ENCODE measurements at places on chromosomes 13 and 19.
A peak's percentile ranks its signal among the peaks of the same experiment; 100 is the strongest.

- DNase-seq = peak; percentile 73
These were observed at the start of gene LRRC63 for GRCh38 chr13:46211483-46212351. Gene LRRC63, plus strand, starts transcription at chr13:46211928. Its CDS starts 1,107 bp downstream, at chr13:46213035.

GRCh38 chr13:64640002-64640401 is 2590.1 kb downstream of the PCDH9 start:
- no peak for DNase-seq

DNA sequence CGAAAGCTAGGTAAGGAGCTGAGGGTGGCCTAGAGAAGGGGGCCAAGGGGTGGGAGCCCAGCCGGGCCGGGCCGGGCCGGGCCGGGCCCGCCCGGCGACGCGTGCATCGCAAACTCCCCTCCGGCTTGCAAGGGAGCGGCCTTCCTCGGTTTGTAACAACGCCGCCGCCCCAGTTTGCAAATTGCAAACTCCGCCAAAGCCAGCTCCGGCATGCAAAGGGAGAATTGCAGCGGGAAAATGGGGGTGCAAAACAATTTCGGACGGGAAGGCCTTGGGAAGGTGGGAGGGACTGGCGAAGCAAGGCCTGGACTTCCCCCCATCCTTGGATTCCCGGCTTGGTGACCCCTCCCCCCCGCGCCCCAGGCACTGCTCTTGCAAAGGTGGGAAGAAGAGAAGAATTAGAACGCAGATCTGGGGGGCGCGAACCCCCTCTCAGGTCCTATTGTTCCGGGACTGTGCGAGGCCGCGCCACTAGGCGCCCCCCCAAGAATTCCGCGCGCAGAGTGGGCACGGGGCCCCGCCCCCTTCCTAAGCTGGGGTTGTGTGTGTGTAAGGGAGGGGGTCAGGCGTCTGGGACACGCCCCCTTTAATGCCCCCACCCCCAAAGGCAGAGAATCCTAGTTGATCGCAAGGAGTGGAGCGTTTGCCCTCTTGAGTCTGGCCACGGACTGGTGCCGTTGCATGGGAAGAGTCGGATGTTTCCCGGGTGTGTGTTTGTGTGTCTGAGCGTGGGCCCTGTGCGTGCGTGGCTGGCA is 926 bp downstream of the PRR12 start:
- peak; percentile 79 for DNase-seq

DNA sequence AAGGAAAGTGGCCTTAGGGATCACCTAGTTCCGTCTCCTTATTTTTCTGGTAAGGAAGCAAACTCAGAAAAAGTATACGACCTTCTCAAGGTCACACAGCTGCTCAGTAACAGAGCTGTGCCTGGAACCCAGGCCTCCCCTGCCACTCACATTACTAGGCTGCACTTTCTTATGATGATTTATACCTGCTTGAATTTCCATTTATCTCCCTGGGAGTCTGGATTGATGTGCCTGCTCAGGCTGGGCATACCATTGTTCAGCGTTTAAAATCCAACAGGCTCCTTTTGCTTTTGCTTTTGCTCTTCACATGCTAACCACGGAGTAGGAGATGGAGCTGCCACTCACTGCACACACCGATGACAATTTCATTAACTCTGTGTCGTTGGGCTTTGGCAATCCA is 241.0 kb downstream of the OLFM4 start:
- DNase-seq = no peak

DNA sequence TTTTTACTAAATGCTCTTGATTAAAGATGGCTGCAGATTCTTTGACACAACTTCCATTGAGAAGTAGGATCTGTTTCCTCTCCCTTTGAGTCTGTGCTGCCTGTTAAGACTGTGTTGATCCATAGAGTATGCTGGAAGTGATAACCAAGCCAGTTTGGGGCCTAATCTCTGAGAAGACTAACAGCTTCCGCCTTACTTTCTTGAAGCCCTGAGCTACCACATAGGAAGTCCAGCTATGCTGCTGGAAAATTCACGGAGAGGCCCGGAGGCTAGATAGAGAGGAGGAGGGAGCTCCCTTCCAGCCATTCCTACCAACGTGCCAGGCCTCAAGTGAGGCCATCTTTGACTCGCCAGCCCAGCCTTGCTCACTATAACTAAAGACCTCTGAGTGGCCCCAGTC is 12.5 kb downstream of the RAP2A start:
- DNase-seq = peak; percentile 47

GRCh38 chr13:51547425-51548176 is 36.7 kb upstream of the WDFY2 start:
- no peak for DNase-seq

DNA sequence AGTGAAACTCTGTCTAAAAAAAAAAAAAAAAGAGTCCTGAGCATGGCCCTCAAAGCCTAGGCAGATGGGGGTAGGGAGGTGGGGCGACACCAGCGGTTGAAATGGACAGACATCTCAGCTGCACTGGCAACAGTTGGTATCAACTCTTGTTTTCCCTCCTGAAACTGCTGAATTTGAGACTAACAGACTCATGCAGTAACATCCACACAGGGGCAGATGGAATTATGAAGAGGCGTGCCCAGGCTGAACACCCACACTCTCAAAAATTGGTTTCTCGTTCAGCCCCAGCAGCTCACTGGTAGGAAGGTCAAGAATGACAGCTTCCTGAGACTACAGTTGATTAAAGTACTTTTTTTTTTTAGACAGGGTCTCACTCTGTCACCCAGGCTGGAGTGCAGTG is 24.1 kb downstream of the PBX4 start:
- DNase-seq = no peak

DNA sequence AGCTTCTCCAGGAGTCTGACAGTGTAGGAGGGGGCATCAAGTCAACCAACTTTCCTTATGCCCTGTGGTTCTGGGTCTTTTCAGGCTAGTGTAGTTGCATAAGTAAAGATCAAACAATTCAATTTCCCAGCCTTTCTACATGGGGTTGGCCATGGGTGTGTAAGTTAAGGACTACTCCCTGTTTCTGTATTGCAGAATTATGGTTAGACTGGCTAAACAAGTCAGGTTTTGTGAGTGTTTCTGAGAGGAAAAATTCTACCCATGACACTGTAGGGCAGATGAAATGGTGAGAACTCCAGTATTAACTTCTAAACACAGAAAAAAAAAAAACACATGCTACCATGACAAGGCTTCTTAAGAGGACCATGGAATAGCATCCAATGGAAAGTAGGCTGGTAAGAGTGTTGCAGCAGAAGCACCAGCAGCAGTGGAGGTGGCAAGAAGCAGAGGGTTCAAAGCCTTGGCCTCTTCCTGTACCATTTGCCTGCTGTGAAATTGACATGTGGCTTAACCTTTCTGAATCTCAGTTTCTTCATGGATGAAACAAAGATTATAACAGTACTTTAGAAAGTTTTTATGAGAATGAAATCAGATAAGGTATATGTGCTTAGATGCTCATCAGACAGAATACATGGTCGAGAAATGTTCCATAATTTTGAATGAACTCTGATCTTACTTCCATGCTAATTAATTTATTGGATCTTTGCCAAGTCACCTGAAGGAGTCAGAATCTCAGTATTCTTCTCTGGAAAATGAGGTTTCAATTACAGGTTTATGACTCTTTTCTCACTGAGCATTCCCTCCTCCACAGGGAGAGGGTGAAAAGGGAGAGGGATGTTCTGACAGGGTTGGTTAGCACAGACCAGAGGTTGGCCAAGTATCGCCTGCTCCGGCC is 11.4 kb upstream of the SCEL start:
- DNase-seq = no peak

GRCh38 chr13:87398047-87398446 is 273.1 kb upstream of the SLITRK5 start:
- DNase-seq = no peak

DNA sequence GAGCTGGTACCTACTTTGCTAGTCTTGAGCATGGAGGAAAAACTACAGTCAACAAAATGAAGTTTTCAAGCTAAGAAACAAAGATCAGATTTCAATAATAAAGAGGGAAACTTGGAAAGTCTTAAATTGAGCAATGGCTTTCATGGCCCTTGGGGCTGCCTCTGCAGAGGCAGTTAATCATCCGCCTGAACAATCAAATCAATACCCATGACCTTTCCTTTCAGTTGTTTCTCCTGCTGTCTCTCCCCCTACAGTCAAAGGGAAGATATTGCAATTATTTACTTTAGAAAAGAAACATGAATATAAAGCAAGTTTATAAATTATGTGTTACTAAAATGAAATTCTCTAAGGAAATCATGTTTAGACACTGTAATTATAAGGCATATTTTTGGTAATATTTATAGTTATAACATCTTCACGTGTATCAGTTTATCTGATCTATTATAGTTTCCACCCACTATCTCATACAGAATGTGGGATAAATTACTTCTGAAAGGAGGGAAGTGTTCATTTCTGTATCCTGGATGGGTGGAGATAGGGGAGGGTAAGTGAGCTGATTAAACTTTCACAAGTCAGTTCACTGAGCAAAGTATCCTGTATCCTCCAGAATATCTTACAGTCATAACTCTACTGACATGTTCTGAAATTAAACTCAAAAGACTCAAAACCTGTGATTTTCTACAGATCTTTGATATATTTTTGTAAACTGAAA is 72.4 kb upstream of the TSC22D1 start:
- DNase-seq = no peak

DNA sequence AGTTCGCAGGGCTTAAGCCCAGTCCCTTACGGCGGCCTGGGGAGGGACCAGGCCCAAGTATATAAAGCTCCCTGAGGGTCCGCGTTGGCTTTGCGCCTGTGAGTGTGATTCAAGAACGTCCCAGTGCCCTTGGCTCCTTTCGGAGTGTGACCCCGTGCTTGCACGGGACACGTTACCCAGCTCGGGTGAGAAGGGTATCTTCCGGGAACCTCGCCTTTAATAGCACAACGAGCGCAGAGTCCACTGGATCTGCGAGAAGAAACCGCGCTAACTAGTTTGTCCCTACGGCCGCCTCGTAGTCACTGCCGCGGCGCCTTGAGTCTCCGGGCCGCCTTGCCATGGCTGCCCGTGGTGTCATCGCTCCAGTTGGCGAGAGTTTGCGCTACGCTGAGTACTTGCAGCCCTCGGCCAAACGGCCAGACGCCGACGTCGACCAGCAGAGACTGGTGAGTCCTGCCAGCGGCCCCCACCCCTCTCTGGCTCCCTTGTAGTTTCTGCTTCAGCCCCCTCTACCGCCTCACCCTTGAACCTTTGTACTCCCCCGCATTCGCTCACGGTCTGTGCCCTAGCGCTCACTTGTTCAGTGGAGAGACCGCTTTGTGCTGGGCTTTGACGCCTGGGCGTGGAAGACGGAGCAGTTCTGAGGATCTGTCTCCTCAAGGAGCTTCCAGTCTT is at the start of gene DNAJC15:
Gene DNAJC15, plus strand, starts transcription at position 298 of the 675 bp plus-strand sequence. Its CDS starts 41 bp downstream, at position 339.
- DNase-seq = peak; percentile 96

DNA sequence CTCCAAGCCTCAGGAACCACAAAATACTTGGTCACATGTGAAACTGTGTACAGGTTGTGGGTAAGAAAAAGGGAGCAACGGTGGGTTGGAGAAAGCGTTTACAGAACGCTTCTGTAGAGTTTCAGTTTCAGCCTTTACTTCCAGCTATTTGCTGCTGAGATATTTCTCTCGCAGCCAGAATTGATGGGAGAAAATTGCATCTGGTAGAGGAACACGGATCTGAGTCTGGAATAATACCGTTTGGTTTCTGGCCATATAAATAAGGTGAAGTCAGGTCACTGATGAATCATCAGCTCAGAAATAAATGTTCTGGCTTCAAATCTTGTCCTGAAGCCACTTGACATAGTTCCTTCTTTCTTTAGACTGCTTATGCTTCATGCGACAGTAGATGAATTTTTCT is 20.3 kb upstream of the RFC3 start:
- no peak for DNase-seq

GRCh38 chr19:1103132-1103707 is 574 bp upstream of the GPX4 start:
- no peak for DNase-seq

DNA sequence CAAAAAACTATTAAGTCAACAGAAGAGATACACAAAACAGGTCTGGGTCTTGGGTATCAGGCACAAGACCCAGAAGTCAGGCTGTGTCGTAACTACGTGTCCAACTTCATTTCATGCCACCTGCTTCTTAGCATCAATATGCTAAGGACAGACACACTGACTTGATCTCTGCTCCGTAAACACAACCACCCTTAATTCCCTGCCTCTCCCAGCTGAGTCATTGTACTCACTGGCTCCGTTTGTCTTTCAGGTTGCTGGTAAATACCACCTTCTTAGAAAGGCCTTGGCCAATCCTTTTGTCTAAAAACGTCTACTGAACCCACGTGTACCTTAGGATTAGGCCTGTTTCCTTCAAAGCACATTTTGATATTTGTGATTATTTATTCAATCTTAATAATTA is 726.2 kb downstream of the PCDH9 start:
- peak; percentile 13 for DNase-seq

- peak; percentile 87 for DNase-seq
These were observed 50.6 kb upstream of the UQCRFS1 start for GRCh38 chr19:29263305-29264135.

DNA sequence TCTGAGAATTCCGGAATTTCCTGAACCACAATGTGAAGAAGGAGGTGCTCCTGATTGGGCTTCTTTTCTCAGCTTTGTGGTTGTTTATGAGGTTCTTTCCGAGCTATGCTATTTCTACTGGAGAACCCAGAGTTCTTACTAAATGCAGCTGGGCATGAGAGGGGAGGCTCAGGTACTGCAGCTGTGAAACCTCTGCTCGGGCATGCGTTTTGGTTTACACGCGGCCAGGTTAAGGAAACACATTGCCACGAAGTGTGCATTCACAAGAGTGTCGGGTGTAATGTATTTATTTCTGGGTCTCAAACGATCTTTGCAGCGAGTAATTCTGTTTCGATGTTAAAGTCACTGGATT is 661 bp upstream of the MIR17HG start:
- no peak for DNase-seq

- DNase-seq = peak; percentile 50
These were observed 138.4 kb upstream of the RNF113B start for GRCh38 chr13:98315466-98315865.

DNA sequence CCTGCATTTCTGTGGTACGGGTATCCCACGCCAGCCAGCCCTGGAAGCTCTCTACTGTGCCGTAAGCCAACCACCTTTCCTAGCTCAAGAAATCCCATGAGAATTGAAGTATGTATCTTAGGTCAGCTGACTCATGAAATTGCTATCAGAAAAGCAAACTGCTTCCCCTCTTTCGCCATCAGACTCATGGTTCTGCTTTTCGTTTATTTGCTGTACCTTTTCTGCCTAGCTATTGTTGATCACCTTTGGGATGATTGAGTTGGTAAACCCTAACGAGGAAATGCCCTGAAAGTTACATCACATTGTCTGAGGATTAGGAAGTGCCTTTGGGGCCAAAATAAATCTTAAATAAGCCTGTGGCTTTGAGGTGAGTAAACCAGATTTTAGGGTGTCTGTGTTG is at the start of gene ADGRE3:
Gene ADGRE3, minus strand, starts transcription at position 81 of the 400 bp plus-strand sequence. Its CDS starts 74 bp downstream, at position 7.
- DNase-seq = no peak

DNA sequence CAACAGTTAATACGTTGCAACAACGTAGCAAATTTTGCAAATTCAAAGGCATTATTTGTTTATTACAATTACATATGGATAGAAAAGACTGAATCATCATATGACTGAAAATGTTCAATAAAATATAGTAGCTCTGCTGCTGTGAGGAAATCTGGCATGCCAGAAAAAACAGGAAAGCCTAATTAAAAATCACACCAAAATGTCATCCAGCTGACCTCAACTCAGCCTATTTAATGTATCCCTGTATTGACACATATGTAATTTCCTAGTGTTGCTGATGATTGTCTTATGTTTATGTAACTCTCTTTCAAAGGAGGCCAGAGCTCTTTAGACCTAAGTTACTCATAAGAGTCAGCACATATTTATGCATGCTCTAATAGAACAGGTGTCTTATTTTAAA is 495.0 kb downstream of the PCDH17 start:
- DNase-seq = no peak

- DNase-seq = no peak
These were observed 176.1 kb downstream of the TM9SF2 start for GRCh38 chr13:99677116-99677951.

- peak; percentile 53 for DNase-seq
These were observed 636 bp upstream of the FOXO1 start for GRCh38 chr13:40666933-40667621.
